CD8-positive, alpha-beta memory T cell (primary cell): ENCODE measurements at places on chromosomes 6 and 20. TPM values are rescaled to one million over a fixed set of nuclear protein-coding genes. Genes with fewer than 3 reads are reported as not detected.

The GSTA3 gene
- not detected for total RNA-seq

DNA sequence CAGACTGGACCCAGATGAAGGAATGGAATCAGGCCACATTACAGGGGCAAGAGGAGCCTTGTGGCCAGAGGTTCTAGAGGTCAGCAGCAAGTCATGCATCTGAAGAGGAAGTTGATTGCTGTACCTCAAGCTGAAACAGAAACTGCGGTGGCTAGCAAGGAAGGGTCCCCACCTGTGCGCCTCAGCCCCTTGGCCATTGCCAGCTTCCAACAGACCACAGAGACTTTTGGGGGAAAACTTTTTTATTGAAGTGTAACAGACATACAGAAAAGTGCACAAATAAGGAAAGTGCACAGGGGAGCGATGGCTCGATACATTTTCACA is 26.8 kb upstream of the SLC9A8 start:
- H3K27ac ChIP-seq = peak overlapping the region; percentile 1
- no peak for DNase-seq
- H3K36me3 ChIP-seq = no peaks in the 10 kb centered on the region
- no peak overlapping the region for H3K4me3 ChIP-seq
- no peaks in the 10 kb centered on the region for H3K27me3 ChIP-seq

DNA sequence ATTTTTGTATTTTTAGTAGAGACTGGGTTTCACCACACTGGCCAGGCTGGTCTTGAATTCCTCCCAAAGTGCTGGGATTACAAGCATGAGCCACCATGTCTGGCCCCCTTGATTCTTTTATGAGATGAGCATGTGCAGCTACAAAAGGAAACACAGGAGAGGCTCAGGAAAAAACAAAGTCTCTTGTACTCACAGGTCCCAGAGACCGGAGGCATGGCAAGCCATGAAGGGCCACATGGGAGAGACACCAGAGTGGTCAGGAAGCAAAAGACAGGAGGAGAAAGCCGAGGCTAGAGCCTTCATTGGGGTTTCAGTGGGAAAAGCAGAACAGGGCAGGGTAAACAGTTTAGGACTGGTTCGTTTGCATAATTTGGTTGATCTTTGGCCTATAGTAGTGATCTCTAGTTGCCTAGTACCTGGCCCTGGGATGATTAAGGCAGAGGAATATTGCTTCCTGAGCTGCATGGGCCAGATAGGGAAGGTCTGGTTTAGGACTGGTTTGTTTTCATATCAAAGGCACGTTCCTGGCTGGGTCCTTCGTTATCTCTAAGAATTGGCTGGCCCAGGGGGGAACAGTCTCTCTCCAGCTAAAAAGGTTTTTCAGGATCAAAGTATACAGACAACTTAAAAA is 48.2 kb upstream of the PRND start:
- no peaks in the 10 kb centered on the region for H3K36me3 ChIP-seq
- no peak for DNase-seq
- H3K4me3 ChIP-seq = no peak overlapping the region
- H3K4me1 ChIP-seq = no peaks in the 10 kb centered on the region

DNA sequence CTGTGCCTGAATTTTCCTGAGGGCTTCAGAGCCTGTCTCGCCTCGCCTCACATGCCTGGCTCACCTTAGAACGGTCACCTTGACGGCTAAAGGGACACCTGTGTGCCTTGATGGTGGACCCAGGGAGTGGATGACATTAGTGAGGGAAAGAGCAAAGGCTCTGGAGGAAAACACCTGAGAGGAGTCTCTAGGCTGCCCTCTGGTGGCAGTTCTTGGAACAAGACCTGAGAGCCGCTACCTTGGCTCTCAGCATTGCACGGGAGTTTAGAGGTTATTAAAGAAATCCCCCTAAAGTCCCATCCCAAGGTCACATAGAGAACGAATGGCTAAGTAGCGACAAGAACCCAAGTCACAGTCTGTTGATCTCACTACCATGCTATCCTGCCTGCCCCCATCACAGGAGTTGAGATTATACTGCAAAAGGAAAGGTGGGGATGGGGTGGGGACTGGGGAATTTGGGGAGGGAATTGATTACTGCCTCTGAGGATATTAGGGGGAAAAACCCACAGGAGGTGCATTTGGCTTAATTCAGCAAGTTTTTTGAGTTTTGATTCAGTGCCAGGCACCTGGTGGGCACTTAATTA is 7.9 kb upstream of the CDSN start:
- H3K27me3 ChIP-seq = peaks cover 4% of the 10 kb centered on the region
- H3K4me3 ChIP-seq = no peak overlapping the region
- H3K4me1 ChIP-seq = no peaks in the 10 kb centered on the region
- no peaks in the 10 kb centered on the region for H3K36me3 ChIP-seq

DNA sequence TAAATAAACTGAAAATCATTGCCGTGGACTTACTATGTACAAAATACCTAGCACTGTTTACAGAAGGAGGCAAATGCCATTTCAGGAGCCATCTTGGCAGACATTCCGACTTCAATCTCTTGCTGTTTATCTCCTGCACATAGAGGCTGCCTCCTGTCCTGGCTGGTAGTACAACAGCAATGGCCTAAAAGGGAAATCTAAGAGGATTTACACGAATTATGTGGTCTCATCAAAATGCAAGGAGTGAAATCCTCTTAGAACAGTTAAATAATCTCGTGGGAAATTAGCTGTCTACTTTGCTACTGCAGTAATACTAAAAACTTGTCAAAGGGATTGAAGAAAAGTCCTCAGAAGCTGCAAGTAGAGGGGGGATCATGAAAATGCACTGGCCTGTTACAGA is 82.2 kb upstream of the SLC2A12 start:
- H3K4me1 ChIP-seq = no peaks in the 10 kb centered on the region
- no peak overlapping the region for H3K4me3 ChIP-seq
- H3K27ac ChIP-seq = no peak overlapping the region
- H3K27me3 ChIP-seq = no peaks in the 10 kb centered on the region
- no peak for DNase-seq
